Uterus (tissue), 4 donors: ENCODE measurements at places on chromosomes 2 and 18. TPM values are rescaled to one million over a fixed set of nuclear protein-coding genes. Genes with fewer than 3 reads are reported as not detected.
A peak's percentile ranks its signal among the peaks of the same experiment; 100 is the strongest.

FNDC4 gene
- 0.59 TPM for total RNA-seq

WDR54 gene
- 12.3 TPM for total RNA-seq

DNA sequence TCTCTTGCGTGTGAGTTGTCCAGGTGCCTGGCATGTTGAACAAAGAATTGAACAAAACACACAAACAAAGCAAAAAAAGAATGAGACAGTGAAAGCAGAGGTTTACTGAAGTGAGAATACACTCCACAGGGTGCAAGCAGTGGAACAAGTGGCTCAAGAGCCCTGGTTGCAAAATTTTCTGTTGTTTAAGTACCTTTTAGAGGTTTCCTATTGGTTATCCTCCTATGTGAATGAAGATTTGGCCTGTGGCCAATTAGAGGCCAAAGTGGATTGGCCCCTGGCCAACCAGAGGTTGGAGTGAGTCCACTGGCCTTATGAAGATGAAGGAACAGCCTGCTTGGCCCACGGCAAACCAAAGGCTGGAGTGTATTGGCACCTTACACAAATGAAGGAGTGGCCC, 1188.5 kb upstream of the NRXN1 start:
- H3K4me3 ChIP-seq = no peak overlapping the region
- H3K36me3 ChIP-seq = no peaks in the 10 kb centered on the region
- DNase-seq = peak; percentile 9
- H3K27me3 ChIP-seq = no peaks in the 10 kb centered on the region
- no peak overlapping the region for H3K27ac ChIP-seq
- H3K4me1 ChIP-seq = no peaks in the 10 kb centered on the region

DNA sequence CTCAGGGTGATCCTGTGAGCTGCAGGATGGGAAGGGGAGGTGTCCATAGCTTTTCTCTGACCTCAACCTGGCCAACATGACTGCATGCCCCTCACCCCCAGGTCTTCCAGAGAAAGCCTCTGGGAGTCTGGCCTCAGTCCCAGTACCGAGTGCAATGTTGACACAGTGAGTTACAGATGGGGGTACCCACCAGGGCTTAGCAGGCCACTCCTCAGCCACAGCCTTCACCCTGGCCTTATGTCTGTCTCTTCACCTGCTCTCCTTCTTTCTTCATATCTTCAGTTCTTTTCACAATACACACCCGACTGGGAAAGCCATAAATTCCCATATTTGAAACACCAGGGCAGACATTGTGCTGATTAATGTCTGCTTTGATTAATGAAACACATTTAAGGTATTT, 33.5 kb downstream of the AOX1 start:
- H3K4me3 ChIP-seq = no peak overlapping the region
- no peak overlapping the region for H3K27ac ChIP-seq
- no peaks in the 10 kb centered on the region for H3K27me3 ChIP-seq
- H3K36me3 ChIP-seq = no peaks in the 10 kb centered on the region
- no peaks in the 10 kb centered on the region for H3K4me1 ChIP-seq
- DNase-seq = no peak

- DNase-seq = no peak
- peaks cover 11% of the 10 kb centered on the region for H3K4me1 ChIP-seq
- H3K27ac ChIP-seq = no peak overlapping the region
- no peak overlapping the region for H3K4me3 ChIP-seq
- peaks cover 24% of the 10 kb centered on the region for H3K27me3 ChIP-seq
Observed at GRCh38 chr18:906416-907114, 1.9 kb downstream of the ADCYAP1 start.

DNA sequence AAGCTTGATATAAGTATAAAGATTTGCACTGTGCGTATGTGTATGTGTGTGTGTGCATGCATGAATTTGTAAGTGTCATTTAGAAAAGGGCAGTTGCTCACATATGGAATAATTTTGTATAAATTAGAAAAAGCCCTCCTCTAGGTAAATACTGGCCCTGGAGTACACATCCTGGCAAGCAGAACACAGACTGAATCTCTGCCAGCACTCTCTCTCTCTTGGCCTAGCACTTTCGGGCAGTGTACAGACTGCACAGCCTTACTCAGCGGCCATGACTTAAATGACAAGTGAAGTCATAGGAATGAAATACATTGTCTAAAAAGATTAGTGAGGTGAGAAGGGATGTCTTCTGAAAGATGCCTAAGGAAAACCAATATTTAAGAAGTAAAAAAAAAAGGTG, 214.1 kb downstream of the RDH14 start:
- H3K27me3 ChIP-seq = no peaks in the 10 kb centered on the region
- H3K27ac ChIP-seq = no peak overlapping the region
- DNase-seq = no peak
- H3K36me3 ChIP-seq = no peaks in the 10 kb centered on the region
- H3K4me3 ChIP-seq = no peak overlapping the region

- peaks cover 9% of the 10 kb centered on the region for H3K4me1 ChIP-seq
- H3K27ac ChIP-seq = no peak overlapping the region
- DNase-seq = no peak
- no peak overlapping the region for H3K4me3 ChIP-seq
- H3K36me3 ChIP-seq = no peaks in the 10 kb centered on the region
- H3K27me3 ChIP-seq = no peaks in the 10 kb centered on the region
Observed at GRCh38 chr2:210162466-210163124, 8.6 kb downstream of the KANSL1L start.

DNA sequence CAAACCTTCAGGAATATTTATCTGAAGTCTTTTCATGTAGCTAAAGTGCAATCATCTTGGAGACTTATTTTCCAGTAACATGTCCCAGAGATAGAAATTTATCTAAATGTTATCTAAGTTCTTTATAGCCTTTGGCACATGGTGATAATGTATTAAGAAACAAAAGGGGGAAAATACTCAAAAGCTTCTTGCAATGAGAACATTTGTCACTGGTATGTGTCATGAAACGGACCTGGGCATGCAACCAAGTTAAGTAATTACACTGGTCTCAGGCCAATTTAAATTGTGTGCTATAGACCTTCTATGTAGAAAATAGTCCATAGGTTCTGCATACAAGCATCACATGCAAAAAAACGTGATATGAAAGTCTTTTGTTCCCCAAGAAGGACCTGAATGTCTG, 136.2 kb downstream of the SLC8A1 start:
- H3K27me3 ChIP-seq = no peaks in the 10 kb centered on the region
- peak overlapping the region; percentile 37 for H3K27ac ChIP-seq
- no peak overlapping the region for H3K4me3 ChIP-seq

GRCh38 chr2:73101626-73102256, 11.0 kb downstream of the RAB11FIP5 start:
- no peaks in the 10 kb centered on the region for H3K27me3 ChIP-seq
- no peak overlapping the region for H3K4me3 ChIP-seq
- DNase-seq = no peak
- H3K36me3 ChIP-seq = no peaks in the 10 kb centered on the region
- H3K4me1 ChIP-seq = no peaks in the 10 kb centered on the region

DNA sequence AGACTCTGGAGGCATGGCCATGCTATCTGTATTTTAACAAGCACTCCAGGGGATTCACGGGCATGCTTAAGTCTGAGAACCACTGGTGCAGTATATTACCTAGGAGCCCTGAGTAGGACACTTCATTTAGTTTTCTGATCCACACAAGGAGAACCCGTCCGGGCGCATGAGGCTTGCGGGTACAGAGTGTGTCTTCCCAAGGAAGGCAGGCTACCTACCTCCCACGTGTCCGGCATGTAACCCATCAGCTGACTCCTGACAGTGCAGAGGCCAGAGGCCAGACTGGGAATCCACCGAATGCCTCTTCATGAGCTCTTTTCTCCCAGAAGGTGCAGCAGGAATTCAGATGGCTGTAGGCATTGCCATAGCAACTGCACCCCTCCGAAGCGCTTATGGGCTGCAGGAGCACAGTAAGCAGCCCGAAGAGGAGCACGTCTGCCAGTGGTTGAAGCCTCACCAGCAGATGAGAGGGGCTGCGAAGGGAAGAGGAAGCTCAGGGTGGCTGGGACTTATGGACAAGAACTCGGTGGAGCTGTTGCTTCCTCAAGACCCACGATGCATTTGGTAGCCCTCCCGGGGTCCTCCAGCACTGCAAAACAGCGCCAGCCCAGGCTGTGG, 33.8 kb upstream of the DNMT3A start:
- no peak overlapping the region for H3K27ac ChIP-seq
- H3K36me3 ChIP-seq = no peaks in the 10 kb centered on the region
- no peaks in the 10 kb centered on the region for H3K4me1 ChIP-seq
- H3K4me3 ChIP-seq = no peak overlapping the region

DNA sequence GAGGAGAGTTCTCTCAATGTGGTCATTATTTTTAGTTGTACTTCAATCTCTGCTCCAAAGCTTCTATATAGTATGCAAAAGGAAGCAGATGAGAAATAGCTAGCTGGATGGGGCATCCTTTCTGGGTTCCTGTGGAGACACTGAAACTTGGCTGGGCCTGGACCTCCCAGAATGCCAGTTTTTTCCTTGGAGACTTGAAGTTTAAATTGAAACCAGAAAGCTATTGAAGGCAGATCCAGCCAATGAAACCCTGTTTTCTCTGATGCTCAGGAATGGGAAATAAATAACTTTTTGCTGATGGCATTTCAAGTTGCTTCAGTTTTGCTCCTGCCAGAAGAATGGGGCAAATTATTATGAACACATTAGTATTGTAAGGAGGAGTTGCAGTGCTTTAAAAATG, 2.9 kb downstream of the SETBP1 start:
- no peaks in the 10 kb centered on the region for H3K36me3 ChIP-seq
- no peaks in the 10 kb centered on the region for H3K4me1 ChIP-seq
- no peaks in the 10 kb centered on the region for H3K27me3 ChIP-seq
- peak overlapping the region; percentile 99 for H3K27ac ChIP-seq
- H3K4me3 ChIP-seq = no peak overlapping the region
- DNase-seq = no peak

DNA sequence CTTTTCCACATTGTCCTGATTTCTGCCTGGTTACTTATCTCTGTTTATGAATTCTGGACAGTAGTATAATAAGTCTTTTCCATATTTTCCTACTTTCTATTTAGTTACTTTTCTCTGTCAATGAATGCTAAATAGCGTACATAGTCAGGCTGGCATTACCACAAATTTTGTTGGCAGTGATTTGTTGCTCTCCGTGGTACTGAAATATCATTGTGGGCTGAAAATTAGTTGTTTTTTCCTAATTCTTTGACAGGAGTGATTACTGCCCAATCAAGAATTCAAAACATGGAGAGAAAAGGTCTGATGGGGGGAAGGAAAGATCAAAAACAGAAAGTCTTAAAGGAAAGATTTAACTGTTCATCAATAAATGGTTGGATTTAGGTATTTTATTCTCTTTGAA, 7.7 kb upstream of the GALNT13 start:
- H3K36me3 ChIP-seq = no peaks in the 10 kb centered on the region
- DNase-seq = no peak
- H3K27me3 ChIP-seq = no peaks in the 10 kb centered on the region
- no peak overlapping the region for H3K27ac ChIP-seq
- no peaks in the 10 kb centered on the region for H3K4me1 ChIP-seq
- H3K4me3 ChIP-seq = no peak overlapping the region

DNA sequence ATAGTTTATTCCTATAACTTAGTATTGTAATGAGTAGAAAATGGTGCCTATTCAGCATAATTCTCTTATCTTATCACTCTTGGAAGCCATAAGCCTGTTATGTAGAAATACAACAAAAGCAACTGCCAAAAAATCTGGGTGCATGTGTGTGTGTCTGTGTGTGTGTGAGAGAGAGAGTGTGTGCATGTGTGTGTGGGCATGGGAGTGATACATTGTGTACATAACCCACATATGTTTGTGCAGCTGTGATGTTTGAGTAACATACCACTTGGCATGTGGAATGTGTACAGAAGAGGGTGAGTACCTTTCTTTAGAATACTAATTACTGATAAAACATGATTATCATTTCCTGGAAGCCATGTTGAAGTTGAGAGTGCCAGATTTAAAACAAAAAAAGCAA, 642.3 kb upstream of the SYT4 start:
- H3K4me1 ChIP-seq = no peaks in the 10 kb centered on the region
- no peaks in the 10 kb centered on the region for H3K36me3 ChIP-seq
- DNase-seq = no peak
- no peak overlapping the region for H3K27ac ChIP-seq
- no peaks in the 10 kb centered on the region for H3K27me3 ChIP-seq
- no peak overlapping the region for H3K4me3 ChIP-seq

DNA sequence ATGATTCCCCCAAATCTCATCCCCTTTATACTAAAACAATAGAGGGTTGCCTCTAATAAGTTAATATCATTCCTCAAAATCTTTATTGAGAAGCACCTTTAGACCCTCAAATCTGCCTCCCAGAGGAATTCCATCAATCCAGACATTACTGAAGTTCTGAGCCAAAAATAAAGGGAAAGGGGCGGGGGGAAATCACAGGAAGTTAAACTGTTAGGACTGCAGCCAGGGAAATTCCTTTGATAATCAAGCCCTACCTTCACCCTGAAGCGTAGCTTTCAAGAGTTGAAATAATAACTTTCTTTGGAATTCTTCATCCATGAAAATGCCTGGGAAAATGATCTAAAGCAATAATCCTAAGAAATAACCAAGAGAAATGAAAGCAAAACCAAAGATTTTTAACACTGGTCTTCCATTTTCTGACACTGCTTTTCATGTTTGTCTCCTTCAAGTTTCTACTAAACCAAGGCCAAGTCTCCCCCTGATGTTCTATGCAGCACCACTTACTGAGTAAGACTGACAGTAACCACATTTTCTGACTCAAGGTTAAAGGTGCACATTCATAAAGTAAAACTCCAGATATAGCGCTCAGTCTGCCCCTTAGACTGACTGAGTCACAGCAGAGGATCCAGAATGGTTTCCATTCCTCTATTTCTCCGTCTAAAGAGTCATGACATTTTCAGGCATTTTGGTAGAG, 78.2 kb downstream of the TCF4 start:
- no peaks in the 10 kb centered on the region for H3K4me1 ChIP-seq
- H3K27ac ChIP-seq = peak overlapping the region; percentile 84
- H3K27me3 ChIP-seq = no peaks in the 10 kb centered on the region
- H3K4me3 ChIP-seq = no peak overlapping the region
- DNase-seq = no peak

DNA sequence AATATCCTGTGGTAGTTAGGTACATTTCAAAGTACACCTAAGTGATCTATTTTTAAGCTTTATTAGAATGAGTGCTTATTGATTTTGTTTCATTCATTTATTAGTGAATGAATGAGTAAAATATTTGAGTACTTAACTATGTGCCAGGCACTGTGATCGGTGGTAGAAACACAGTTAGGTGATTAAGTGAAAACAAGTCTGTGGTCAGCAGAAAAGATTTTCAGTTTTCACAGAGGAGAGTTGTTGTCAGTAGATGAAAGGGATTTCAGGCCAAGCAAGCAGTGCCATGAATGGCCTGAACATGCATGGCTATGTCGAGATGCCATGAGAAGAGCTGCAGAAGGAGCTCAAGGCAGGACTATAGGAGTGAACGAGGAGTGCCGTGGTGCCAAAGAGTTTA, 85.9 kb downstream of the SPTBN1 start:
- H3K27ac ChIP-seq = no peak overlapping the region
- no peak overlapping the region for H3K4me3 ChIP-seq
- no peak for DNase-seq
- H3K4me1 ChIP-seq = no peaks in the 10 kb centered on the region
- no peaks in the 10 kb centered on the region for H3K27me3 ChIP-seq
- no peaks in the 10 kb centered on the region for H3K36me3 ChIP-seq
